ENCODE measurements at places on chromosomes 1 and 21.

- DNase-seq = no peak
Measured at GRCh38 chr1:920521-920920, 3.2 kb upstream of the SAMD11 start.

DNA sequence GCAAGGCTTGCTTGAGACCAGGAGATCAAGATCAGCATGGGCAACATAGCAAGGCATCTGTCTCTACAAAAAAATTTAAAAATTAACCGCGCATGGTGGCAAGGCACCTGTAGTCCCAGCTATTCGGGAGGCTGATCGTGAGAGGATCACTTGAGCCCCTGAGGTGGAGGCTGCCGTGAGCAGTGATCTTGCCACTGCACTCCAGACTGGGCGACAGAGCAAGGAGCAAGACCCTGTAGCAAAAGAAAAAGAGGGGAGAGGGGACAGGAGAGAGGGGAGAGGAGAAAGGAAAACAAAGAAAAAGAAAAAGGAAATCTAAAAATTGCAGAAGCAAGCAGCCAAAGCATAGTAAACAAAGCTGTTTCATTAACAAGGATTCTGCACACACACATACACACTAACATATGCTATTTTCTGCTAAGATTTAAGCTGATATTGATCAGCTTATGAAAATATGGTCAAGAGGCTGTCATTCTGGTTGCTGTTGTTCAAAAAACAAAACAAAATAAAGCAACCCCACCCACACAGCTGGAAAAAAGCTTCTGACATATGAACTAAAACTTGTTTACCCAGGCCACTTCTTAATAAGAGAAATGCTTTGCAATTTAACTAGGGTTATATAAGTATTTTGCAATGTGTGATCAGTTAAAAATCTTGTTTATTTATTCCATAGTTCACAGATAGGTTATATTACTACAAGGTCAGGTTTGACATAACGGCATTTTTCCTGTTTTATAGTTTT is 1.8 kb downstream of the ARNT start:
- DNase-seq = no peak

DNA sequence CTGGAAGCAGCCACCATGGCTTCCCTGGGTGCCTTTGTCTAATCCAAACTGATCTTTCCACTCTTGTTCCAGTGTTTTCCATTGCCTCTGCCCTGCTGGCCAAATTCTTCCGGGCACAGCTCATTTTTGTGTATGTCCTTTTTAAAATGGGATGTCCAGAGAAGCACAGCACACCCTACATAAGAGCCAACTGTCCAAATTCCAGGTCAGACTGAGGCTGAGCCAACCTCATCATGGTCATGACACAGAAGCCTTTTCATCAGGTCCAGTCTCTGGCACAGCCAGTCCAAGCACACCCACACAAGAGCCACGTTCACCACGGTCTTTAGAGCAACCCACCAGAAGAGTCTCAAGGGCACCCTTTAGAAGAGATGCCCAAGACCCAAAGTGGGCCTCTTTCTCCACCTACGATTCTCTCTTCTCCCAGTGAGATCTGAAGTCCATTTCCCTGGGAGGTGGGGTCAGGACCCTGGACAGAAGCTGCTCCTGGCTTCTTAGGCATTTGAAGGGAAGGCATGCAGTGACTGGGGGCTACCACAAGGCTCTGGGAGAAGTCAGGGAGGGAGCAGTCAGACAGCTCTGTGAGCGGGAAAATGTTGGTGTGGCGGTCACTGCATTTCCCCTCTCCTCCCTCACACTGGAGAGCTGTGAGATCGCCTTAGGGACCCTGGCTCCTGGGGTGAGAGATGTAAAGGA is 53.2 kb downstream of the SYT2 start:
- no peak for DNase-seq

DNA sequence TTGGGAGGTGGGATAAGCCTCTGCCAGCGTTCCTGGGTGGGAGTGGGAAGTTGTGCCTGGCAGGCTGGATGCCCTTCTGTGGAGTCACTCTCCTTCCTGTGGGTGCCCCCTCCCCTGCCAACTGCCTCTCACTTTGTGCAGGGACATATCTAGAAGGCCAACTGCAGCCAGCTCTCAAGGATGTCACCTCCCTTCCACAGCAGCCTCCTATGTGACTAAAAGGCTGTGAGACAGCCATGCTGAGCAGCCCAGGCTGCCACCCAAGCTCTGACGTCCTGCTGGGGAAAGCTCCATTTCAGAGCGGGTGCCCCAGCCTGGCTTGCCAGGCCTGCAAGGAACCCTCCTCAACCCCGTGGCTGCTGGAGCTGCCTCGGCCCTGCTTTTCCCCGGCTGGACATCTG is 19.6 kb upstream of the SLC26A9 start:
- DNase-seq = no peak

DNA sequence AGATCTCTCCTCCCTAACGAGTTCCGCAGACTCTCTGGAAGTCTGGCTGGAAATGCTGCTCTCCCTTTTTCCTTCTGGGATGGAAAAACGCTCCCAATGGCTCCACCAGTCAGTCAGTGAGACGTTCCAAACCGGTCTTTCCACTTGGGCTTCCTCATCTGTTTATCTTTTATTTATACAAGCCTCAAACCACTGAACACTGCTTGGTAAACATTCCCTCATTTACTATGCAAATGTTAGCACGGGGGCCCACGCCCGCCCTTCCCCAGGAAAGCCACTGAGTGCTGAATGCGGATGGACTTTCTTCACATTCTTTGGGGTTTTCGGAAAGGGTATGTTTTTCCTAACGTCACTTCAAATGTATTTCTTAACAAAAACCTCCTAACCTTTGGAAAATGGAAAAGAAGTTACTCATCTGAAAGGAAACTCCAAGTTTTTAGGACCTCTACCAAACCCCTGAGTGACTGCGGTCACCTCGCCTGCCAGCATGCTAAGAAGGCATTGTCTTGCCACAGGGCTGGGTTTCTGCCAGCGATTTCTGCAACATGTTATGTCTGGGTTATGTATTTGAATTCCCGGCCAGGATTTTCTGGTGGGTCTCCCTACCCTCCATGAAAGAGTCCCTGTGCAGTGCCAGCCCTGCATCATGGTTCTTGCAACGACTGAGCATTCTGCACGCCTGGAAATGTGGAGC is 14.0 kb upstream of the UMODL1 start:
- DNase-seq = peak; percentile 33

DNA sequence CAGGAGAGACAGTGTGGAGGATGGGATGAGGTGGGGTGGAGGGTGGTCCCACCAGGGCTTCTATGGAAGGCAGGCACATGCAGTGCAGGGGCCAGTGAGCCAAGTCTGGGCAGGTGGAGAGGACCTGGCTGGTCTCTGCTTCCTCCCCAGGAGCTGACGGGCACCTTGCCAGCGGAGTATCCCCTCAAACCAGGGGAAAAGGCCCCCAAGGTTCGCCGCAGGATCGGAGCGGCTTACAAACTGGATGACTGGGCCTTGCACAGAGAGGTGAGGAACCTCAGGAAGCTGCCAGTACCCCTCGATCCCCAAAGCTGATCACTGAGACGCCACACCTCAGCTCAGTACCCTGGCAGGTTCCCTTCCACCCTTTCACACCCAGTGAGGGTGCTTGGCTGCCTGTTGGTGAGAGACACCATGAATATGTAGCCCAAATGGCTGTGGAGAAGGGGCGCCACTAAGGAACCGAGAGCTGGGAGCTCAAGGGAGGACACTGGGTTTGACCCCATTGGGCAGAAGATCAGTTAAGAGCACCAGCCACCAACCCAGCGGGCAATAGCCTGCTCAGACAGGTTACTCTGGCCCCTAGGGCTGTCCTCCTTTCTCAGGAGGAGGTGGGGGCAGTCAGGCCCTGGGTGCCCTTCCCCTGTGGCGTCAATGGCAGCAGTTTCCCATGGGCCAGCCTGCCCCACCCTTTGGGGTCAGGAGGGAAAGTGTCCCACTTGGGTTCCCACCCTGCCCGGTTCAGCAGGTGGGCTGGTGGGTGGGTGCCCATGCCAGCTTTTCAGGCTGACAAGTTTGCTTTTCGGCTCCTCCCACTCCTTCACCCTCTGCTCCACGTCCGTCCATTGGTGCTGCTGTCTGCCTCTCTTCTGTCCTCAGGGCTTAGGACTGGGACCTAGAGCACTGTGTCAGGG is 5.5 kb downstream of the INAVA start:
- DNase-seq = no peak

DNA sequence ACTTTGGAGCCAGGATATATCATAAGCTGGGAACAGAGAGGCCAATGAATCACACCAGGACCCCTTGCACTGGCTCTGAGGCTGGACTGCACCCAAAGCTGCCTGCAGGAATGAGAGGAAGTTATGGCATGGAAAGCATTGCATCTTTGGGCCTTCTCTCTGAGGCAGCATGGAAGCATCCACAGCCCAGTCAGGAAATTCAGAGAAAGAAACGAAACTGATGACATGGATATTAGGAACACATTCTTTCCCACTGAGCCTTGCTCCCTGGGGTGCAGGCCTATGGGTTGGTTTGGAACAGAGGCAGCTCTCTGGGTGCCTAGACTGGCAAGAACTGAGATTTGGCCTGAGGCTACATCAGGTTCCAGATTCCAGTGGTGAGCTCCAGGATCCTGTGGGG is 98.6 kb downstream of the NGF start:
- no peak for DNase-seq

GRCh38 chr21:15627823-15628222 is 102.0 kb upstream of the USP25 start:
- no peak for DNase-seq

- no peak for DNase-seq
Measured at GRCh38 chr1:205530116-205530515, 25.6 kb downstream of the CDK18 start.

- no peak for DNase-seq
Measured at GRCh38 chr21:25568246-25568645, 39.0 kb downstream of the MRPL39 start.

GRCh38 chr1:156622581-156623297 is 3.5 kb downstream of the HAPLN2 start:
- DNase-seq = no peak

GRCh38 chr1:179941454-179941853 is 13.2 kb upstream of the CEP350 start:
- DNase-seq = no peak

DNA sequence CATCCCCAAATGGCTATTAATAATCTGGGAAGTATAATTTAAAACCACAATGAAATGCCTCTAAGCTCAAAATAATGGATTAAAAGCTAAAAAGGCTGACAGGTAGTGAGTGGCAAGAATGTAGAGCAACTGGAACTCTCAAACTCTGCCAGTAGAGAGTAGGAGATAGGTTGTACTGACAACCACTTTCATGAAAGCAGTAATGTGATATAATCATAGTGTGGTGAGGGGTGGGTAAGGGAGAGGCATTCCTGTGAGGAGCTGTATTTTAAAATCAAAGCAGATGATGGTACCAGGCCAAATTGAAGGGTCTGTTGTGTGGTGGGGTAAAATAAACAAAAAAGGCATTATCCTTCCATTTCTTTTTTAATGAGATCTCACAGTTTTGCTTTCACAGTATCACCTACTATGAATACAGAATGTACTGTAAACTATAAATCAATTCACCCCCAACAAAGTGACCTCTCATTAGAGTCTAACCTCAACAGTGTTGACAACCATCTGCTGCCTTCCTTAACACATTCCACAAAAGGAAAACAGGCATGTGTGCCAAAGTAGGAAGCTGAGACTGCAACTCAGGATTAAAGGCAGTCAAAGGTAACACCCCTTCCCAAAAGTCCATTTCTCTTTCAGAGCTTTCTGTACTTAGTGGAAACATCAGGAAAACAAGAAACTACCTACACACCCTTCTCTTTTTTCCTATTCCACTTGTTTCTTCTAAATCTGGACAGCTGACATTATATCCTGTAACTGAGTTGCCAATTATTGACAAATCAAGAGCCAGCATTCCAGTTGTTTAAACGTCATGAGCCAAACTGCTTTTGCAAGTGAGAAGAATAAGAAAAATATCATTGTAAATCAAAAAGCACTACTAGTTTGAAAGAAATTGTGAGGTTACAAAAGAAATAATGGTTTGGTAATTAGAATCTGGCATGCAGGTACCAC is 130.8 kb downstream of the FAF1 start:
- no peak for DNase-seq

- DNase-seq = peak; percentile 51
Measured at GRCh38 chr1:94081566-94082344, 39.2 kb downstream of the ABCA4 start.

DNA sequence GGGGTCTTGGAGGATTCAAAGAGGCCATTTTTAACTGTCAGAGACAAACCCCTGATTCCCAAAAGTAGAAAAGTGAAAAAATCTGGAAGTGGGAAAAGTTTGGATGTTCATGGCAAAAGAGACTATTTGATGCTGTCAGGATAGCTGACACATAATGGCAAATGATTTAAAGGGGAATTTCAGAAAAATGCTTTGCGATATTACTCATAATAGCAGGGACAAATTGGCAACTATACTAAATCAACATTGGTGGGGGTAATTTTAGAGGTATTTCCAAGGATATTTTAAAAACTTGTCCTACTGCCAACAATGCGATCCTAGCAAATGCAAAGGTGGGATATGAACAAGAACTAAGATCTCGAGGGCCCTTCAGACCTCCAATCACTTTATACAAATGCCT is 5.3 kb upstream of the GSTM4 start:
- no peak for DNase-seq

DNA sequence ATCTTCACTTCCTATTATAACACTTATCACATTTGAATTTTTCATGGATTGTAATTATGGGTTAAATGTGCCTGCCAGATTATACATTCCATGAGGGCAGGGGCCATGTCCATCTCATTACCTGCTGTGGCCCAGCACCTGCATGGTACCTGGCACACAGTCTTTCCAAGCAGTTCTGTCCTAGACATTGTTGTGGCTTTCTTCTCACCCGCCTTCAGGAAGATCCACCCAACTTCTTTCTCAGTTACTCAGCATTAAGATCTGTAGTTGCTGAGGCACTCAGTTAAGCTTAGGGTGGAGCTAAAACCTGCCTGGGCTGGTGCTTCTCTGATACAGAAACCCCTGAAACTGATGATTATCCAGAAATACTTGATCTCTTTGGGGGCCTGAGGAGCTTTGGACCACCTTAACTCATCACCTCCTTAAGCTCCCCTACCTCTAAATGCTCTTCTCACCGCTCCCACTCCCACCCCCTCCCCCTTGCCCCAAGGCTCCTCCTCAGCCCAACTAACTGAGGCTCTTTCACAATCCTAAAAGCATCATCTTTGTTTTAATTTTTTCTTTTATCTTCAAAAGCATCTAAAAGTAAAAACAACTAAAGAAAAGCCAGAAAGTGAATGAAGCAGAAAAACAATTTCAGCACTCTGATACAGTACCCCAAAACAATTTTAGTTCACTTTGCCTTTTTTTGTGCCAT is 190.6 kb downstream of the FGGY start:
- DNase-seq = no peak

DNA sequence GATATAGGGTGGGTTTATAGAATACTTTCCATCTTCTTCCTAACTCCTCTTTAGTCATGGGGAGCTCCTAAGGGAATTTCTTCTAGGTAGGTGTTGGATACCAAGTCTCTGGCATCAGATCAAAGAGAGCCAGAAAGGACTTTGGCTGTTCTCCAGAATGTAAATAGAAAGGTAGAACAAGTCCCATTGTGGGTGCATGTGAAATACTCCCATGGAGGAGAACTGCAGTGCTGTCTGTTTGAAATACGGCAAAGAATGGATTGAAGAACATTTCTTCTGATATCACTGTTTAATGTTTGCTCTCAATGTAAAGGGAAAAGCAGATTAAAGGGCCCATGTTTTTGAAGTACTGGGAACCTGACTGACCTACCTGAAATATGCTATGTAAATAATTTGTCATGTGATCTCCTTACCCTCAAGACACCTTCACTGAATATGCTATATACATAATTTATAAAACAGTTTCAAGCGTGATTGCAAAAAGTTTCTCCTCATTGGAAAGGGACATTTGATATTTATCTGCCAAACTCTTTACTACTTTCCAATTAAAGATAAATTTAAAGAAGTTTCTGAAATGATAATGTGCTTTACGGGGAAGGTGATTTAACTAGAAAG is 65.9 kb downstream of the LAMC1 start:
- DNase-seq = no peak

Data from T1000 (cell line).